ENCODE measurements at places on chromosomes 1 and 21. TPM values are rescaled to one million over a fixed set of nuclear protein-coding genes. Genes with fewer than 3 reads are reported as not detected.

DNA sequence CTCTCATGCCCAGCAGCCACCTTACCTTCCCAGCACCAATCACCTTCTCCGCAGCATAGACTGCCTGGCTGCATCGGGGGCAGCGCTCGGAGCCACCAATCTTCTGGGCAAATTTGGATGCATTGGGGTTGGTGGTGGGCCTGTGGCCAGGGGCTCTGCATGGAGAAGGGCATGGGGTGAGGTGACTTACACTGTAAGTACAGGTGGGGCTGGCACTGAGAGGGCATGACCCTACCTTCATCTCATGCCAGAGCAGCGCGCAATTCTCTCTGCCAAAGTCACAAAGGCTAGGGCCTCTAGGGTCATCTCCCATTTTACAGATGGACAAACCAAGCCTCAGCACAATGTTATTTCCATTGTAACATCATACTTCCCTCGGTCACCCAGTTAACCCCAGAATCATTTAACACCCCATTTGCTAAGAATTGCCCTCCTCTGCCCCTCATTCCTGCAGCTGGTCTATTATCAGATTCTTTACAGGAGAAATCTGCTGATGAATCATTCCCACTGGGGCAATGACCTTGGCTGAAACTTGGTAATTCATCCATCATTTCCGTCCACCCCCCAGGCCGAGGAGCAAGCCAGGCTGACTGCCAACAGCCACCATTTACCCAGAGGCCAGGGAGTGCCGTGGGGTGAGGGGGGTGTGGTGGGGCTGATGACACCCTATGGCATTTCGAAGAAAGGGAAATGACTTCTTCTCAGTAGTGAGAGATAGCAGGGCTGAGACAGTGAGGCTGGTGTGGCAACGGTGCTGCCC lies 17.9 kb downstream of the CSRP1 start:
- DNase-seq, result no peak

The KRTAP19-7 gene
- polyA plus RNA-seq, result not detected

DNA sequence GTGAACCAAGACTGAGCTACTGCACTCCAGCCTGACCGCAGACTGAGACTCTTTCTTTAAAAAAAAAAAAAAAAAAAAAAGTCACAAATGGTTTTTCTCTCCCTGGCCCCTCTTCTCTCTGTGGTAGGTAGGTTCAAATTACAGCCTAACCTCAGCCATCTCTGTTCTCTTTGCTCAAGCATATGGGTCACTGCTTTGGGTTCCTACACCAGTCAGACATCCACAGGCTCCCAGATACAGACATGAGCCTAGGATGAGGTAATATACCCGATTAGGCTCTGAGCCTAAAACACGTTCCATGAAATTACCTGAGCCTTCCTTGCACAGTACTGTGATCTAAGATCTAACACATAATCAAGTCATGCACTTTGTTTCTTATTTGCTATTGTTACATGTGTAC lies 90.5 kb upstream of the JAK1 start:
- DNase-seq, result no peak

DNA sequence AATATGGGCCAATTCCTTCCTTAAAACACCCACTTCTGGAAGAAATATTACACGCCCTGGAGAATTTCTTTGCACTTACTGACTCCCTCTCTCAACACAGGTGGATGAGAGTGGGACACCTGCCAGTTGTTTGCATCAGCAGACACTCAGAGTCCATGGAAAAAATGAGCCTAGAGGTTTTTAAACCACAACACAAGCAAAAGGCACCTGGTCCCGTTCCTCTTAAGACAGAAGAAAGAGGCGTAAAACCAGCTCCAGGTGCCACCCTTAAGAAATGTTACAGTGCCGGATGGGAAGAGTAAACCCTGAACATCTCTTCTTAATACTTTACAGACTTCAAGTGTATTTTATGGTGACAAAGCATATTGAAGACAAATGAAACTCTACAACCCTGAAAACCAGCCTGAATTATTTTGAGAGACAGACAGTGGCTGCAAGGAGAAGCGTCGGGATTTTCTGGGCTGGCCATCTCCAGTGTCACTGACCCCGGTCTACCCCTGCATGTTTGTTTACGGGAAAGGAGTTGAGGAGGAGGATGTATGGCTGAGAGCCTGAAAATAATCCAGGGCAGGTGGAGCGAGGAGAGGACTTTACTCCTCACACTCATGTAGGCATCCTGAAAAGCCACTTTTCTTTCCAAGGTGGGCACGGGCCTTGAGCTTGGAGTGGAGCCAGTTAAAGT lies 7.8 kb upstream of the RIPK4 start:
- DNase-seq, result no peak

The IVL gene
- 0.03 TPM for polyA plus RNA-seq

DNA sequence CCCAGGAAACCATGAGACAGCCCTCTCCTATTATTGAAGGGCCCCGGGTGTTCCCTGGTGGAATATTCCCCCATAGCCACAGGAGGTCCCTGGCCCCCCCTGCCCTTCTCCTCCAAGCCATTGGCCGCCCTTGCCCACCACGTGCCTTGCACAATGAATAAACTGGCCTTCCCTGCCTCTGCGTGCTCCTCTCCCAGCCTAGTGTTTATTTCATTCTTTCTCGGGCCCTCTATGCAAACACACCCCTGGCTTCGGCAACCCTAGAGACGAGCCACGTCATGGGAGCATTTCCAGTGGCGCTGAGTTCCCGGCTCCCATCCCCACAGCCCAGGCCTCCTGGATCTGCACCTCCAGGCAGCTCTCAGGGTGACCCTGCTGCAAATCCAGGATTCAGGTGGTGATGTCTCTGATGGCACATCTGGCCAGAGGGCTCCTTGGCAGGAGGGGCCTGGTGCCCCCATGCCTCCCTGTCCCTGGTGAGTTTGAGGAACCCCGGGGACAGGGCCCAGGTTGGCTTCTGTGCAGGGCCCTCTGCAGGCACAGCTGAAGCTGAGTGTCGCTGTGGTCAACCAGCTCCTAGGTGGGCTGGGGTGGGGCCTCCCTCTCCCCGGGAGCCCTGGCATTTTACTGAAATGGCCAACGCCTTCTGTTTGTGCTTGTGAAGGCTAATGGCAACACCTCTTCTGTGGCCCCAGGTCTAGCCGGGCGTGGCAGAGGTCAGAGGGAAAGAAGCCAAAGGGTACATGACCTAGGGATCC lies 6.2 kb downstream of the KRTAP10-12 start:
- DNase-seq, result no peak

The LACTBL1 gene
- not detected for polyA plus RNA-seq

The SLC44A5 gene
- 0.07 TPM for polyA plus RNA-seq

GRCh38 chr1:178005450-178005849 lies 35.6 kb upstream of the SEC16B start:
- DNase-seq, result no peak

DNA sequence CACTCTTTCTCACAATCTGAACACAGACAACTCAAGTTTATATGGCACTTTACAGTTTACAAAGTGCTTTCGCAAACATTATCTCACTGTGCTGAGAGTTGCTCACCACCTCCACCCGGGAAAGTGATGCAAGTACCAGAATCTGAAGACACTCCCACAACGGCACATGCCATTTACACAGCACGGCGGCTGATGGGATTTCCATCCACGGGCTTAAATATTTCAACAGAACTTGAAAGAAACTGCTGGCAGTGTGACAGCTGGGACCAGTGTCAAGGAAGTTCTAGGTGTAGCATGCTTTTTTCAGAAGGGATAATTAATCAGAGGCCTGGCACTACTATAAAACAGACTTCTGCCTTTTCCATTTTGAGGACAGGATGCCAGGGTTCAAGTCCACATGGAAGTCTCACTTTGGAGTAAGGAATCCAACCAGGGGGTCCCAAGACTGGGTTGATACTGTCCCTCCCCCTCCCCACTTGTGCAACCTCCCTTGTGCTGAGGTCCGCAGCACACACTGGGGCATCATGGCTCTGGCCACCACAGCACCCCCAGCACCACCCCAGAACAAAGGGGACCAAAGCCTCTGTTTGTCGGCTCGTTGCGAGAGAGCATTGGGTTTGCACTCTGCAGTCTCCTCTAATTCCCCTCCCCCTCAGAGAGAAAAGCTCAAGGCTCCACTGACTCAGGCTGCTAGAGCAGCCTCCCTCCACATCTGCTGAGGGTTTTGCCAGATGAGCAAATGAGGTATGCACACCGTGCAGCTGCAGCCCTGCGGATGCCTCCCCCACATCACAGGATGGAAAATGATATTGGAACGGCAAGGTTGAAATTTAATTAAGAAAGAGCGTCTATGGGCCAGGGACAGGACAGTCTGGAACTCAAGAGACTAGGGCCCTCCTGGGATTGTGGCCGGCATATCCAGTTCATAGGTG lies 154.9 kb downstream of the TGFBR3 start:
- DNase-seq, result peak; percentile 56

- DNase-seq, result no peak
Observed at GRCh38 chr1:3264456-3264855, 190.0 kb upstream of the ARHGEF16 start.

DNA sequence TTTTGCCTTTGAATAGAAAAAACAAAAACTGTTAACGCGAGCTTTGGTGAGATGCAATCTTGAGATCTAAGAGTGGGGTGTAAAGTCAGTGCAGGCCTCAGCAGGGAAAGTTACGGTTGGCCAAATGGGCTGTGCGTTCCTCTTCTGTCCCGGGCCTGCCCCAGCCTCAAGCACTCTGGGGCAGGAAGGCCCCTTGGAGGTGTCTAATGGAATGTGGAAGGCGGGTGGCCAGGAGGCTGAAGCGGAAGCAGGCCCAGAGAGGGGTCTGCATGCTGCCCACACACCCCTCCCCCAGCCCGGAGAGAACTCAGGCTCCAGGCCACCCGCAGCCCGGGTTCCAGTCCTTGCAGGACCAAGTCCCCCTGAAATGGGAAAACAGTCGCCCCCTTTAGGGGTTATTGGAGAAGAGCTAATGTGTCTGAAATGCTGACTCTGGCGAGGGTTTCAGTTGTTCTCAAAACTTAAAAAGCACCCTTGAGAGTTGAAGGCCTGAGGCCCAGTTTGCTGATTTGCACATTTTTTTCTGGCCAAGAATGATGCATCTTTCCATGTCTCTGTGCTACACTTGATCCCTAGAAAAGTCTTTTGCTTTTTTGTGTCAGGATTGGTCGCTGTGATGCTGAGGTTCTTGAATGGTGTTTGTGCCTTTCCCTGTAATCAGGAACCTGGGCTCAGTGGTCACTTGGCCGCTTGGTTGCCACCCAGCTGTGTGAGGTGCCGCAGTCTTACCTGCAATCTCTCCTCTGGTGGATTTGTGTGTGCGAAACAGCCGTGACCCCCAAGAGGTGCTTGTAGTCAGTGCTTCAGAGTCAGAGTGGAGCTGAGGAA lies 2.0 kb downstream of the COL18A1 start:
- DNase-seq, result no peak

GRCh38 chr1:192951691-192952460 lies 107.3 kb downstream of the UCHL5 start:
- no peak for DNase-seq

The SH2D5 gene
- not detected for polyA plus RNA-seq

GRCh38 chr1:70504821-70505193 lies 93.7 kb downstream of the CTH start:
- DNase-seq, result no peak

The SLC35F3 gene
- polyA plus RNA-seq, result not detected

The BCL10 gene
- 5.9 TPM for polyA plus RNA-seq

The PDC gene
- not detected for polyA plus RNA-seq

DNA sequence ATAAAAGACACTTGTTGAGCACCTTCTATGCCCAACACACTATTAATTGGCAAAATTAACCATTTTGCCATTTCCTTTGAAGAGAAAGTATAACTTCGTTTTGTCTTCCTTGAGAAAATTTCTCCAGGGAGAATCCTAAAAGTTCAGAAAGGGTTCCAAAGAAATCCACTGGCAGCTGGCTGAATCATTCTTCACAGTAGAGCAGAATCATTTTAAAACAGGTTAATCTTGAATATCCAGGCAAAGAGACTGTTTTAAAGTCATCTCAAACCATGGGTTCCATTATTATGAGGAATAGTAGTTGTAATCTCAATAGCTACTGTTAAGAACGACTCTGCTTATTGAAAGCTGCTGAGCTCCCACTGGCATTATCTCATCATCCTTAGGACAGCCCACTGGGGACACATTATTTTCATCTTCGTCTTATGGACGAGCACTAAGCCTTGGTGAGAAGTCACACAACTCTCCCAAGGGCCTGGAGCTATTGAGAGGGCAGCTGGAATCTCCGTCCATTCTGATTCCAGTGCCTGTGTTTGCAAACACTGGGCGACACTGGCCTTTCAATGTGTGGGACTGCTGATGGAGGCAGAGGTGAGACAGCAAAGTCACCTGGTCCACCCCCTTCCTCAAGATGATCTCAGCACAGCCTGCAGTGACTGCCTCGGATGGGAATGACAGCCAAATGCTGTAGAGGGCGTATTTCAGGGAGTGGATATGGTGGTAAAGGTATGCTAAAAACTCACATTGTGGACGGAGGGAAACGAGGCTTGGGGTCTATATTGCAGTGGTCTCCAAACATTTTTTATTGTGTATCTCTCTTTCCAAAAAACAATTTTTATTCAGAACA lies 15.3 kb upstream of the PGBD5 start:
- no peak for DNase-seq

The DSCAM gene
- 0.03 TPM for polyA plus RNA-seq

The RAB3B gene
- polyA plus RNA-seq, result 0.14 TPM

DNA sequence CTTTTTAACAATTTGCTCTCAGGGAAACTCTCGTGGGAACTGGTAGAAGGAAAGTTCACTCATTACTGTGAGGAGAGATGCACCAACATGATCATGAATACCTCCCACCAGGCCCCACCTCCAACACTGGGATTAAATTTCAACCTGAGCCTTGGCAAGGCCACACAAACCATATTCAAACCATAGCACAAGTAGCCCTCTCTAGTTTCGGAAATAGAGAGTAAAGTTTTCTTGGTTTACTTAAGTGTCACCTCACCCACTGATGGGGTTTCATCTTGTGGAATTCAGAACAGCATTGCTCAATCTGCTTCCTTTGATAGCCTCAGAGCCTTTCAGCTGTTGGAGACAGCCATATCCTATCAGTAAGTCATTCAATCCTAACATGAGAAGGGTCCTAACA lies 25.5 kb upstream of the CCSAP start:
- no peak for DNase-seq

The CD2 gene
- 0.33 TPM for polyA plus RNA-seq

DNA sequence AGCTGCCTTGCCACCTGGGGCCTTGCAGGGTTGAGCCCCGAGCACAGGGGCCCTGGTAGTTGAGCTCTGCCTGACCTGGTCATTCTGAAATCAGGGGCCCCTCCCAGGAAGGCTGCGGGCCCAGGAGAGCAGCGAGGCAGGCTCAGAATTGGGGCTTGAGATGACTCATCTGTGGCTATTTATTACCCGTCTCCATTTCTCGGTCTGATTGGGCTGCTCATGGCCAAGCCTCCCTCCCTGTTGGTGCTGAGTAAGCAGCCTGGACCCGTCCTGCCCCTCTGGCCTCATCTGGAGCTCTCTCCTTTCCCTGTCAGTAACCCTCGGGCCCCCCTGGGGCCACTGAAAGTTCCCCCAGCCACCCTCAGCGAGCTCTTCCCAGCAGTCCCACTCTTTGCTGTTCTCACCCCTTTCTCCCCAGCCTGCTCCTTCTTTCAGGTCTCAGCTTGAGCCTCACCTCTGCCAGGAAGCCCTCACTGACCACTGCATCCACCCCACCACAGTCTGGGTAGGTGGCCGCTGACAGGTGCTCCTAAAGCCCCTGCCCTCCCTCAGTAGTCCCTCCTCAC lies 11.0 kb upstream of the TNFRSF8 start:
- DNase-seq, result peak; percentile 66
